ENCODE measurements at places on chromosomes 2 and 18. TPM values are rescaled to one million over a fixed set of nuclear protein-coding genes. Genes with fewer than 3 reads are reported as not detected.

The POTEF gene
- total RNA-seq = not detected

The SPEG gene
- 22.9 TPM for total RNA-seq

The TSGA10 gene
- total RNA-seq = 22.5 TPM

The TMEM178A gene
- total RNA-seq = not detected

The ZNF396 gene
- total RNA-seq = 1.5 TPM

The DPP4 gene
- 5.1 TPM for total RNA-seq

The COL5A2 gene
- total RNA-seq = 15.0 TPM

The DSC3 gene
- total RNA-seq = not detected

The TDRD15 gene
- total RNA-seq = not detected

The PPP1R1C gene
- total RNA-seq = 27.4 TPM

The TNFRSF11A gene
- total RNA-seq = 5.3 TPM
